Astrocyte (in vitro differentiated cells and primary cell): ENCODE measurements at places on chromosomes 12 and 14. TPM values are rescaled to one million over a fixed set of nuclear protein-coding genes. Genes with fewer than 3 reads are reported as not detected.

The CCDC198 gene
- 5.8 and 7.0 TPM in 2 replicates for total RNA-seq

The PTPN6 gene
- 5.2 and 8.9 TPM in 2 replicates for total RNA-seq

The OLR1 gene
- total RNA-seq: 0.96 and 0.98 TPM in 2 replicates

DNA sequence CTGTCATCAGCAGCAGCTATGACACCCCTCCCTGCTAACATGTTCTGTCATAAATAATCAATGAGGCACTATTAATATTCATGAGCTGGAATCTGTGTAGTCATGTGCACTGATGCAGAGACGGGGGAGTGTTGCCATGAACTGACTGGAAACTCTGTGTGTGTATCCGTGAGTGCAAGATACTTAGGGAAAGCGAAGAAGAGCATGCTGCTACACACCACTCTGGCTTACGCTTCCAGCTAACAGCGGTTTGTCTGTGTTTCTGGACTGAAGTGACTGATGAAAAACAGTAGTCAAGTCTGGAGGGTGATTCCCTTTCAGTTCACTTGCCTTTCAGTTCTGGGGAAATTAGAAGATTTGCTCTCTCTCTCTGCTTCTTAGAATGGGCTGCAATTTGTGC, 249.4 kb downstream of the PDZRN4 start:
- H3K4me3 ChIP-seq: no peak overlapping the region
- no peak for DNase-seq
- no peak overlapping the region for H3K27ac ChIP-seq

DNA sequence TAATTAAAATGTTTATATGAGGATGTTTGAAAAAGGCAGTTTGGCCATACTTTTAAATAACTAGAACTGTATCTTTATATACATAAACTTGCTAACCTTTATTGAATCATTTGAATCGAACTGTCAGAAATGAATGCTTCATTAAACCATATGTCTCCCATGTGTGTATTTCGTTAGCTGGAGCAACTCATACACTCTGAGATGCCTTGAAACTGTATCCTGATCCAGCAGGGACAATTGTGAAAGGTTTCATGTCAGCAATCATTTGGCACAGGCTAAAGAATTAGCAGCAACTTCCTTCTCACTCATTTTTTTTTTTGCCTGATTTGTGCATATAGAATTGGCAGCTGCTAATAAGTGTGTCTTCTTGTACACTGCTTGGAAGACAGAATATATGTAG, 109.9 kb downstream of the NAV3 start:
- H3K36me3 ChIP-seq: no peaks in the 10 kb centered on the region
- peak overlapping the region; percentile 83 for H3K4me3 ChIP-seq
- H3K27me3 ChIP-seq: no peaks in the 10 kb centered on the region

DNA sequence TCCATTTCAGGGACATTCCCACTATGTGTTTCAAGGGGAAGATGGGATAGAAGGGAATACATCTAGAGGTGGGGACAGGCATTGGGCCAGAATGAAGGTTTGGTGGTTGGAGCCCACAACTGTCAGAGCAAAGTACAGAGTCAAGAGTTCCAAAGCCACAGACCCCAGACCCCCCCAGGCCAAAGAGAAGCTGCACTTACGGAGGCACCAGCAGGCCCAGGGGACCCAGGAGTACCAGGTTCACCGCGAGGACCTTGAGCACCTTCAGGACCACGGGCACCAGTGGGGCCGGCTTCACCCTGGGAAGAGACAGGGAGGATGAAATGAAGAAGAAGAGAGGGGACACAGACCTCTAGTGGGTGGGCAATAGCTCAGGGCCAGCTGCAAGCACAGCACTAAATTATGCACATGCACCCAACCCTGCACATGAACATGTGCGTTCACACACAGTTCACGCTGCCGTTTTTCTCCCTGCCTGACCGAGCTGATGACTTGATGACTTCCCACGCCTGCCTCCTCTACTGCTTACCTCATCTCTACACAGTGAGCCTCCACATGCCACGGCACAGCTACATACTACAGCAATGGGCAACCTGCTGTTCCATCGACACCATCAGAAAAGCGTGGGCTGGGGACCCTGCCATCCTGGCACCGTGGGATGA, 16.7 kb downstream of the COL2A1 start:
- H3K4me3 ChIP-seq: no peak overlapping the region
- H3K4me1 ChIP-seq: no peaks in the 10 kb centered on the region
- H3K27me3 ChIP-seq: peaks cover 10% of the 10 kb centered on the region
- no peak overlapping the region for H3K27ac ChIP-seq
- no peak for DNase-seq

- H3K27me3 ChIP-seq: peaks cover 9% of the 10 kb centered on the region
- DNase-seq: no peak
- H3K27ac ChIP-seq: no peak overlapping the region
- H3K36me3 ChIP-seq: no peaks in the 10 kb centered on the region
- no peak overlapping the region for H3K4me3 ChIP-seq
These were observed 39.1 kb downstream of the IQSEC3 start for GRCh38 chr12:105696-106095.

- H3K27me3 ChIP-seq: no peaks in the 10 kb centered on the region
- no peak overlapping the region for H3K27ac ChIP-seq
- peaks cover 3% of the 10 kb centered on the region for H3K4me1 ChIP-seq
These were observed 962.5 kb downstream of the DIO2 start for GRCh38 chr14:79248771-79249170.

GRCh38 chr12:69511469-69512267, 41.5 kb downstream of the FRS2 start:
- H3K27me3 ChIP-seq: no peaks in the 10 kb centered on the region
- H3K36me3 ChIP-seq: peaks cover under 1% of the 10 kb centered on the region
- peaks cover 43% of the 10 kb centered on the region for H3K4me1 ChIP-seq
- peak overlapping the region; percentile 33 for H3K27ac ChIP-seq
- DNase-seq: no peak

DNA sequence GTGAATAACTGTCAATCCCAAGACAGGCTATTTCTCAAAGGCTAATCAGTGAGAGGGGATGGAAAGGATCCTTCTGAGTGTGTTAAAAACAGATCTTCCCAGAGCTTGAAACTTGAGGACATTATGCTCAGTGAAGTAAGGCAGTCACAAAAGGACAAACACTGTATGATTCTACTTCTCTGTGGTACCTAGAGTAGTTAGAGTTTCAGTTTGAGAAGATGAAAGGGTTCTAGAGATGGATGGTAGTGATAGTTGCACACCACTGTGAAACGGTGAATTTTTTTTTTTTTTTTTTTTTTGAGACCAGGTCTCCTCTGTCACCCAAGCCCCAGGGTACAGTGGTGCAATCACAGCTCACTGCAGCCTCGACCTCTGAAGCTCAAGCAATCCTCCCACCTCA, 133.8 kb downstream of the SAMD4A start:
- no peak overlapping the region for H3K27ac ChIP-seq
- no peaks in the 10 kb centered on the region for H3K4me1 ChIP-seq
- no peak for DNase-seq
- no peaks in the 10 kb centered on the region for H3K27me3 ChIP-seq

GRCh38 chr12:130192642-130193345, 30.5 kb downstream of the FZD10 start:
- H3K36me3 ChIP-seq: no peaks in the 10 kb centered on the region
- H3K4me3 ChIP-seq: no peak overlapping the region
- no peaks in the 10 kb centered on the region for H3K27me3 ChIP-seq
- H3K4me1 ChIP-seq: no peaks in the 10 kb centered on the region

DNA sequence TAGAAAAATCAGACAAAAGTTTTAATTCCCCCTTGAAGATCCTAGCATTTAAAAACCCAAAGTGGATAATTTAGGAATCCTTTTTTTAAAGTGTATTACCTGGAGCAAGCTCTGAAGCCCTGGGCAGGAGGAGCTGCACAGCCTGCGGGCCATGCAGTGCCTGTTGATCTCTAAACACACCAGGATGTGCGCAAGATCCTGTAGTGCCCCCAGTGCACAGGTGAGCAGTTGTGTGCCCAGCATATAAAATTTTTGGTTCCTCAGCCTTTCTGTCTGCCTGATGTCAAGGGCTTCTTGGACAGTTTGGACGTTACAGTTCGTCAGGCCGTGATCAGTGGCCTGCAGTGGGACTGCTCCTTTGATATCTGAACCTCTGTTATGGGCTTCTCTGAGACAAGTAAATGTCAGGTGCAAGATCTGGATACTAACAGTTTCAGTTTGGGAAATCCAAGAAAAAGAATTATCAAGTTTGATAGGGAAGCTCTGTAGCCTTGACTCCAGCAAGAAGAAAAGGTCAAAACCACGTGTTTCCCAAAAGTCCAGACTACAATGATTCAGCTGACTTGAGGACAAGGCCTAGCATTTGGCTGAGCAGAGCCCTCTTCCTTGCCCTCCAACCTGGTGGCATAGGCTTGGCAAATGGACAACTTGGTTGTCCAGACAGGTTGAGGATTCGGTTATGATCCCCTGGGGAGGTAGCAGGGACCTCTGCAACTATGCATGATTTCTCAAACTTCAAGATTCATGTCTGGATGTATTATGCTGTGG, 1.0 kb downstream of the ATXN7L3B start:
- peaks cover 9% of the 10 kb centered on the region for H3K36me3 ChIP-seq
- peak overlapping the region; percentile 98 for H3K4me3 ChIP-seq
- H3K4me1 ChIP-seq: peaks cover 24% of the 10 kb centered on the region
- H3K27ac ChIP-seq: peak overlapping the region; percentile 99
- peak; percentile 2 for DNase-seq

The ACRBP gene
- 0.54 and 0.60 TPM in 2 replicates for total RNA-seq

DNA sequence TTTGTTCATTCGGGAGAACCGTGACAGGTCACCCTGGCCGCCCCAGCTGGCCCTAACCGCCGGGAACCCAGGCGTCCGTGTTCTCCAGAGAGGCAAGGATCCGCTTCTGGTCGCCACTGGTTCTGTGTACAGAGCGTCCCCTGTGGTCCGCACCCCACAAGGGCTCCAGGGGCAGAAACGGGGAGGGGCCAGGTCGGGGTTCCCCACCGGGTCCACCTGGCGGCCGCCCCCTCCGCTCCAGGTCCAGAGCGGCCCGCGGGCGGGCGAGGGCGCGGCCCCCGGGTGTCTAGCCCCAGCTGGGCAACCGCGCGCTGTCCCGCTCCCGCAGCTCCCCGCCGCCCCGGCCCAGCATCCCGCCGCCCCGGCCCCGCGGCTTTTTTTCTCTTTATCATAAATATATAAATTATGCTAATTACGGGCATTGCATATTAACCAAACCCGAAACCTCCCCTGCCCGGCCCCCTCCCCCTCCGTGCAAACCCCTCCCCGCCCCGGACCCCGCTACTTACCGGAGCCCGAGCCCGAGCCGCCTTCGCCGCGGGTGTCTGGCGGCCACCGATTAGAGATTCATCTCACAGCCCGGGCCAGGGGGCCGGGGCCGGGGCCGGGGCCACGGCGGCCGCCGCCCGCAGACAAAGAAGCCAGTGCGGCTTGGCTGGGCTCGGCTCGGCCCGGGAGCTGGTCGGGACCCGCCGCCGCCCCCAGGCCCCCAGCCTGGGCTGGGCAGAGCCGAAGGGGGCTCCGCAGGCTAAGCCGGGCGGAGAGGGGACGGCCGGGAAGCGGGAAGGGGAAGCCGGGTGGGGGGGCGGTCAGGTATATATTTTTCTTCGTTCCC, 512 bp downstream of the POU6F1 start:
- DNase-seq: no peak
- peaks cover 17% of the 10 kb centered on the region for H3K4me1 ChIP-seq
- H3K4me3 ChIP-seq: peak overlapping the region; percentile 76
- H3K27me3 ChIP-seq: no peaks in the 10 kb centered on the region

DNA sequence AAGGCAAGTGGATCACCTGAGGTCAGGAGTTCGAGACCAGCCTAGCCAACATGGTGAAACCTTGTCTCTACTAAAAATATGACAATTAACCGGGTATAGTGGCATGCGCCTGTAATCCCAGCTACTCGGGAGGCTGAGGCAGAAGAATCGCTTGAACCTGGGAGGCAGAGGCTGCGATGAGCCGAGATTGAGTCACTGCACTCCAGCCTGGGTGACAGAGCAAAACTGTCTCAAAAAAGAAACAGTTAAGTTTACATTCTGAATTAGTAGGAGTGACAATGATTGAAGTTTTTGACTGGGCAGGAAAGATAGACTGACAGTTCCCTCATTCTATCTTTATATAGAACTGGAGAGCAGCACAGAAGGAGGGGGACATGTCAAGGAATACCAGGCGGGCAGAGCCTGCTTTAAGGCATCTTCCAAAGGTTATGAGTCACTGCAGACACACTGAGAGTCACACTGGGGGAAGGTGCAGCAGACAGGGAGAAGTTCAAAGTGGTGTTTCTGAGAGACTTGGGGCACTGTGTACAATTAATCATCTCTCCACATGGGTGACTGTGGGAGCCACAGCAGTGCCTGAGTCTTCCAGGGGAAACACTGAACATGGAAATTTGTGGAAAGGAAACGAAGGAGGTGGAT, 42.8 kb upstream of the RNASE3 start:
- DNase-seq: peak; percentile 10
- no peaks in the 10 kb centered on the region for H3K36me3 ChIP-seq
- no peaks in the 10 kb centered on the region for H3K27me3 ChIP-seq
- H3K4me3 ChIP-seq: no peak overlapping the region

GRCh38 chr14:102499401-102500157, 10.0 kb downstream of the ANKRD9 start:
- H3K27me3 ChIP-seq: no peaks in the 10 kb centered on the region
- no peak overlapping the region for H3K4me3 ChIP-seq
- H3K27ac ChIP-seq: no peak overlapping the region

The RND1 gene
- total RNA-seq: 2.2 and 2.4 TPM in 2 replicates

DNA sequence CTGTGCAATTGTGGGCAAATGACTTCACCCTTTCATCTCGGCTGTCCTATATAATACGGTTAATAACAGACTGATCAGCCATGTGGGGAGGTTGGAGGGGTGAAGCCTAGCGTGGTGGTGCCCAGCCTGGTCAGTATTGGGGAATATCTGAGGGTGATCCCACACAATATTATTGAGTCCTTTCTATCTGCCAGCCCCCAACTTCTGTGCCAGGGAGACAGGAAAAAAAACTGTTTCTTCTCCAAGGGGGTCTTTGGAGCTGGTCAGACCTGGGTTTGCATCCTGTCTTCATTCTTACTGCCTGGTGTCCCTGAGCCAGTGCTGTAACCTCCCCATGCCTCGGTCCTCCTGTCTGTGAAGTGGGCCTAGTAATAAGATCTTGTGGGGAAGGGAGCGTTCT, 6.5 kb downstream of the CYP46A1 start:
- H3K4me1 ChIP-seq: no peaks in the 10 kb centered on the region
- DNase-seq: no peak
- peaks cover 3% of the 10 kb centered on the region for H3K27me3 ChIP-seq
- H3K36me3 ChIP-seq: no peaks in the 10 kb centered on the region
- no peak overlapping the region for H3K4me3 ChIP-seq

The DTX1 gene
- 4.6 and 5.5 TPM in 2 replicates for total RNA-seq

The PROX2 gene
- total RNA-seq: not detected in 2 replicates

DNA sequence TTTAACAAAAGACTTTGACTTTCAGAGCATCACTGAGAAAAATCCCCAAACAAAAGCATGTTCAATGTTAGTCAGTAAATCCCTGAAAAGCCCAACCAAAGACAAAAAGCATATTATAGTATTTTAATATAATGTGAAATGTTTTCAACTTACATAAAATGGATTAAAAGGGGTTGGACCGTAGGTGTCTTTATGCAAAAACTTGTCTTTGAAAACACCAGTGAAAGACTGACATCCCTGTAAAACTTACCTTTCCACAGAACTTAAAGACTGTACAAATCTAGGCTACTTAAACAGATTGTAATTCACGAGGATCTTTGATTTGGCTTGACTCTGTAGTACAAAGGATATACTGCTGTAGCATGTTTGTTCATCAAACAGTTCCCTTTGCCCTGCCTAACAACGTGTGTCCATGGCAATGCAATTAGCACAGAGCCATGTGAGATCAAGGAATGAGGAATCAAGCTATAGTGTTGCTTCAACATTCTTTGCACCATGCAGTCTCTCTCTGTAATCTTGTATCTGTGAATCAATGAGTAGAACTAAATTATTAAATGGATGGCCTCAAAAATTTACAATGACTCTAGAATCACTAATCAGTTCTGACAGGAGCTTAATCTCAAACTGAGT, 138.5 kb upstream of the SYT1 start:
- no peak overlapping the region for H3K4me3 ChIP-seq
- H3K27me3 ChIP-seq: no peaks in the 10 kb centered on the region
- H3K36me3 ChIP-seq: no peaks in the 10 kb centered on the region
- no peak overlapping the region for H3K27ac ChIP-seq
